NCI-H1436 treated with DMSO at 0.1 percent for 48 hours (cell line): ENCODE measurements at places on chromosomes 6 and 20.

- DNase-seq = no peak
Observed at GRCh38 chr6:12160326-12160725, 129.8 kb upstream of the EDN1 start.

DNA sequence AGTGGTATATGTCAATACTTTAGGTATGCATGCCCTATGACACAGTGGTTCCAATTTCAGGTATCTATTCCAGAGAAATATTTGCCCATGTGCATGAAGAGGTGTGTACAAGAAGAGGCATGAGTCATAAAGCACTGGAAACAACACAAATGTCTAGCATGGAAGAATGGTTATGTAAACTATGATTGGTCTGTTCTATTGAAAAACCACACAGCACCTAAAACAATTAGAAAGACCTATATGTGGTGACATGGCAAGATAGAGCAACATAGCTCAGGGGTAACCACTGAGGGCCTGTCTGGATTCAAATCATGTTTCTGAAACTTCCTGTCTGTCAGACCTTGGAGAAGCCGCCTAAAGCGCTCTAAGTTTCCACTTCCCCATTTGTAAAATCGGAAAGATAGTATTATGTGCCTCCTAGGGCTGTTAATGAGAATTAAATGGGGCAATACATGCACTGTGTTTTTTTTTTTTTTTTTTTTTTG, 76.0 kb upstream of the SHLD1 start:
- no peak for DNase-seq

DNA sequence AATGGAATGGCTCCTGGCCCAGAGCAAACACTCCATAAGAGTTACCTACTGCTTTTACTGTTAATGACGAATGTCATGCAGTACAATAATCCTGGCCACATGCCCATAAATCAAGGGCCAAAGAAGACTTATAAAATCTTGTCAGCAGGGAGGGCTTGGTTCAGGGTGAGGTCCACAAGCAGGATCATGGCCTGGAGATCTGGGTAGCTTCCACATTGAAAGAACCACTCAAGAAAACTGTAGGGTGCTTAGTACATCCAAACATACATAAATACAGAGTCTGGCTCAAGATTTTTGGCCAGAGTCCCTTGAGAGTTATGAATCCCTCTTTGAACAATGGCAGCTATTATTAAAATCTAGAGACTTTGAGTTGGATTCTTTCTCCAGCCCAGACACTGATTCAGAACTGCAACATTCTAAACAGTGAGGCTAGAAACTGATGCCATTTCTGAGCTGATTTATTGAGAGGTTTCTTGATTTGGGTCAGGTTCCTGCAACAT, 188.7 kb downstream of the CDC5L start:
- no peak for DNase-seq

DNA sequence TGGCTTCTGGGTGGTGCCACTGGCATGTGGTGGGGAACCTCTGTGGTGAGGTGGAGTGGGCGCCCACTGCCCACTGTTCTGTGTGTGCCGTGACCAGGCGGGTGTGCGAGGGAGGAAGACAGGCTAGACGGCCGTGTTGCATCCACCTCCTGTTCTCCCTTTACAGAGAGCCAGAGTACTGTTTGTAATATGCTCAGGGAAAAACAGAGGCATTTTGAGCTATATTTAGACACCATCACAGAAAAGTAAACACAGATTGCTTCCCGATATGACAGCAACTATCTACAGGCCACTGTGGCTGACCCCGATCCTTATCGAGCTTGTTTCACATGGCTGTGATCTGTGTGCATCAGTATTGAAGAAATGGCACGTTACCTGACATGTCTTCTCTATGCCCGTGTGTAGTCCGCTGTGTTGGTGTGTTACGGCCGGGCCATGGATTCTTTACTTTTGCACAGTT, 45.6 kb downstream of the ARID1B start:
- no peak for DNase-seq

DNA sequence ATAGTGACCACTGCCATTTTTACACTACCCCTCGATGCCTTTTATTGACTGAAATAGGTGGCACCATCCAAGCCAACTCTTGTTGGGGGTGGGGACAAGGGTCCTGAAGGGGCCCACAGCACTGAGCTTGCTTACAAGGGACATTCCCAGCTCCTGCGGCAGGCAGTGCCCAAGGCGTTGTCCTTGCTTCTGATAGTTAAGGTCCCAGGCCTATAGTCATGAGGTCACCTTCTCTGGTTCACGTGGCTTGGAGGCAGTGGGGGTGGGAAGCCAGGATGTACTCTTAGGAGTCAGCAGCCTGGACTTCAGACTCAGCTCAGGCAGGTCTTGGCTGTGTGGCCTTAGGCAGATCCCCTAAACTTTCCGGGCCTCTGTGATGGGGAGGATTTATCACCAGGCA, 48.6 kb downstream of the TOX2 start:
- DNase-seq = no peak

DNA sequence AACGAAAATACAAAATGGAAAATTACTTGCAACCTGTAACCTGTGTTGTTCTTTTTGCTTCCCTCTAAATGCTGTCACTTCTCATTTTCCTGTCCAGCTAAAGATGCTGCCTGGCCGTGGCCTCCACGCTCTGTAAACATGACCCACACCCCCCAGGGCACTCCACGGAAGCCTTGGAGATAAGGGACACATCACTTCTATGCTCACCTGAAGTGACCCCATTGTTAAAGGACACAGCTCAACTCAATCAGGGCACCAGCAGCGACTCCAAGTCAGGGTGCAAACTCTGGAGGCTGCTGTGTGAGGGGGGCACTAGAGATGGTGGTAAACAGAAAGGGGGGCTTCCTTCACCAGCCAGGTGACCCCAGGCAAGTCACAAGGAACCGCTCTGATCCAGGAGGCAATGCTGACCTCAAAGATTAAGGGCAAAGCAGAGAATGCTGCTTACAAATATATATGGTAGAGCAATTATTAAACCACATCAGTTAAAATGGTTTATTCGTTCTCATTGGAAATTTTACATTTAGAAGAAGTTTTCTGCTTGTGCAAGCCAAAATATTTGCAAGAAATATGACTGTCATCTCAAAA, 13.2 kb downstream of the DIDO1 start:
- DNase-seq = no peak

GRCh38 chr6:81475646-81476045, 276.8 kb downstream of the TENT5A start:
- DNase-seq = no peak

- no peak for DNase-seq
Observed at GRCh38 chr20:272718-273117, 15.2 kb downstream of the DEFB132 start.

- no peak for DNase-seq
Observed at GRCh38 chr6:17277256-17277655, 3.9 kb upstream of the RBM24 start.

DNA sequence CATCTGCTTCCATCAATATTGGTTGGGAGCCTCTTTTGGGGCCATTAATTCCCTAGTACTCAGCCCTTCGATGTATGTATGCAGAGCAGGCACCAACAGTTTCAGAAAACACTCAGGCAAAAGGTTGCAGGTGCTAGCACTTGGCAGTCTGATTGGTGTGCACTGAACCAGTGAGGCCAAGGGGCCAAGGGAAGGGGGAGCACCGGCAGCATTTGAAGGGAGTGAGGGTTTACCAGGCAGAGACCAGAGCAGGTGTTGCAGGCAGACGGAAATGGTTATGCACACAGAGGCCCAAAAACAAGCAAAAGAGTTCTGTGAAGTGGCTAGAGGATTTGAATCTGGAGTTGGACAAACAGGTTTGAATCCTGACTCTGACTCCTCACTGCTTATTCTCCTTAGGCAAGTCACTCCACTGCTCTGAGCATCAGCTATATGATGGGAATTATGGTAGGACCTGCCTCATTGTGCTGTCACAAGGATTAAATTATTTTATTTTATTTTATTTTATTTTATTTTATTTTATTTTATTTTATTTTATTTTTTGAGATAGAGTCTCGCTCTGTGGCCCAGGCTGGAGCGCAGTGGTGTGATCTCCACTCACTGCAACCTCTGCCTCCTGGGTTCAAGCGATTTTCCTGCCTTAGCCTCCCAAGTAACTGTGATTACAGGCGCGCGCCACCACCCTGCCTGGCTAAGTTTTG, 58.1 kb upstream of the SHLD1 start:
- no peak for DNase-seq

GRCh38 chr20:9402141-9402540, 112.2 kb upstream of the LAMP5 start:
- no peak for DNase-seq

- DNase-seq = no peak
Observed at GRCh38 chr6:90293319-90293953, 3.2 kb downstream of the BACH2 start.

- no peak for DNase-seq
Observed at GRCh38 chr6:143806282-143807102, 36.6 kb upstream of the LTV1 start.

- no peak for DNase-seq
Observed at GRCh38 chr6:157832250-157832967, 9.4 kb downstream of the SNX9 start.

GRCh38 chr6:131773284-131773950, 34.4 kb upstream of the ENPP1 start:
- no peak for DNase-seq

DNA sequence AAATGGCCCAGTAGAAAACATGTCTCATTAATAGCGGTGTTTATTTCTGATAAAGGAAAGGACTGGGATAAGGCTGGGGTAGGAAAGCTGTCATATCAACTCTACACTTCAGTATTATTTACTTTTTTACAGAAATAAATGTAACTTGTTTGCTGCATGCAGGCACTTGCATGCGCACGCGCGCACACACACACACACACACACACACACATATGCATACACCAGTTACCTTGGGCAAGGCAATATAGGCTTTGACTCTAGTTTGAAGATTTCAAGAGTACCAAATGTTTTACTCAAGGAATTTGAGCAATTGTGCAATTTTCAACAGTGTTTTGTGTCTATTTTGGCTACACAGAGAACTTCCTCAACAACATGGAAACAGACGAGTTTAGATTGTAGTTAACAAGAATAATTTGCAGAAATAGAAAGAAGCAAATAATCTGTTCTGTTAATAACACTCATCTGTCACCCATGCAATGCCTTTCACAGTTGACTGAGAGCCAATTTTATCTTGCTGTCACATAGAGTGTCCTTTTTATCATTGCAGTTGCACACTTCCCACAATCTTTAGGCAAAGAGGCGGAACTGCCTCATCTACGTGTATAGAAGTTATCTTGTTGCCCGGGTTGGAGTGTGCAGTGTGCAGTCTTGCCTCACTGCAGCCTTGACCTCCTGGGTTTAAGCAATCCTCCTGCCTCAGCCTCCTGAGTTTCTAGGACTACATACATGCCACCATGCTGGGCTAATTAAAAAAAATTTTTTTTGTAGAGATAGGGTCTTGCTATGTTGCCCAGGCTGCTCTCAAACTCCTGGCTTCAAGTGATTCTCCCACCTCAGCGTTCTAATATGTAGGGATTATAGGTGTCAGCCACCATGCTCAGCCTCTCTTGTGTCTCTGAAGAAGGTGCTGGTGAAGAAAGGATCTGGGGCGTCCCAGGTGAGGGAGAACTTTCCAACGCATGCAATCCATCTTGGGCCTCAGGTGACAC, 74.8 kb upstream of the SHLD1 start:
- DNase-seq = no peak

GRCh38 chr6:163992056-163992455, 577.5 kb downstream of the QKI start:
- DNase-seq = no peak

DNA sequence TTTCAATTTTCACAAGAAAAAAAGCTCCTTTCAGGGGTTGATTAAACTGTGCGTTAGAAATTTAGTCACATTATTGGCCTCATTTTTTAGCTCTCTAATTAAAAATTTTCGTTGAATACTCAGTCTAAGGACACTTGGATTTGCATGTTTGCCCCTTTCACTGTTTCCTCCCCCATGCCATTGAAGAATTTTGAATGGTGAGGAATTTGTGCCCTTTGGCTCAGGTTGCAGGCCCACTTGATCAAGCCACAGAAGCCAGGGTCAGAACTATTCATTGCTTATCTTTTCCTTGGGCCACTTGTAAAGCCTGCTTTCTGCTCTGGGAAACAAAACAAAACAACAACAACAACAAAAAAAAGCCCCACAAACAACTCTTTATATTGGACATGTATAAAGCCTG, 12.2 kb downstream of the LIN28B start:
- no peak for DNase-seq

GRCh38 chr6:105882828-105883227, 203.3 kb upstream of the PRDM1 start:
- no peak for DNase-seq

DNA sequence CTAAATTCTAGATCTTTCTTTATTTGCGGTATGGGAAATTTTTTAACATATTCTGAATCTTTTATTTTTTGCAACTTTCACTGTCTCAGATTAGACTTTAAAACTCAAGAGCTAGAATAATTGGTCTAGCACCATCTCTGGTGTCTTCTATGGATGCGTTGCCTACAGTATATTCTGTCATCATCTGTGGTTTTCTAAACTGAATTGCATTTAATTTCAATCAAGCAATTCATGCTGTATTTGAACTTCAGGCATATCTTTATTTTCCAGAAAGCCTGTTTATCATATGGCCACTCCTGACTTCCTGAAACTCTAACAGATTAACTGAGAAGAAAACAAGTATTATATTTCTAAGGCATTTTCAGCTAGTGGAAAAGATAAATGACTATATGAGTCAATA, 281.6 kb downstream of the PLCB1 start:
- DNase-seq = no peak

DNA sequence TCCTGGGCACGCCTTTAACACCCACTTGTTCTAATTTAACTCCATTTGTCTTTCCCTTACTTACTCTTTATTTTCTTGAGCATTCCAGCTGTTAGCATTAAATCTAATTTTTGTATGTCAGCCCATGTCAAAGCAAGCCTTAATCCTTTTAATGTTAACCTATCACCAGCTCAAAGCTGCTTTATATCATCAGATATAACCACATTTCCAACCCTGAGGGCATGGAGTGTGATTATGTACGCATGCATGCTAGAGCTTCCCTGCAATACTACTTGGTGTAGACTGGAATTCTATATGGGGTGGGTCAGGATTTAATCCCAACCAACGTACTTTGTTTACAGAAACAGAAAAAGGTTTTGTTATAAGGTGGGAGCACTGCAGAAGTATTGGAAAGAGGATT, 139.4 kb upstream of the HMGN3 start:
- DNase-seq = no peak

DNA sequence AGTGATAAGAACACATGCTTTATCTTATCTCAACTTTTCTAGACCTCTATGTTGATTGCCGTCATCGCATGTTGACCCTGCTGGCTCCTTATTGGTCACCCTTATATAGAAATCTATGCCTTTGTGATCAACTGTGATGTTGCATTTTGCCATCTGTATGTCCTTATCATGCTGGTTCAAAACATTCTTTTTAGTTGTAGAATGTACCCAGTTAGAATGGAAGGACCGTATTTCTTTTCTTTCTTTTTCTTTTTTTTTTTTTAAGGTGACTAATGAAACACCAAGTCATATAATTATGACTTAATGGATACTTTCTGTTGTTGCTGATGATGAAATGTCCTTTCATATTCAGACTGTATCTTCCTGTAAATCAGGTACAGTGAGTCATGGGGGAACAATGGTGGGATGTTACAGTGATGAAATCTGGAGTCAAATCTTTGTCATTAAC, 145.9 kb upstream of the CITED2 start:
- DNase-seq = no peak
